ENCODE measurements at places on chromosomes 16 and 17.

- no peak for DNase-seq
These were observed 10.5 kb downstream of the CNEP1R1 start for GRCh38 chr16:50035468-50035992.

- no peak for DNase-seq
These were observed 34.6 kb downstream of the DCUN1D3 start for GRCh38 chr16:20865420-20866131.

- DNase-seq = no peak
These were observed 74.2 kb upstream of the N4BP1 start for GRCh38 chr16:48684148-48684547.

GRCh38 chr16:49857423-49858181 lies 1.7 kb upstream of the ZNF423 start:
- peak; percentile 31 for DNase-seq

DNA sequence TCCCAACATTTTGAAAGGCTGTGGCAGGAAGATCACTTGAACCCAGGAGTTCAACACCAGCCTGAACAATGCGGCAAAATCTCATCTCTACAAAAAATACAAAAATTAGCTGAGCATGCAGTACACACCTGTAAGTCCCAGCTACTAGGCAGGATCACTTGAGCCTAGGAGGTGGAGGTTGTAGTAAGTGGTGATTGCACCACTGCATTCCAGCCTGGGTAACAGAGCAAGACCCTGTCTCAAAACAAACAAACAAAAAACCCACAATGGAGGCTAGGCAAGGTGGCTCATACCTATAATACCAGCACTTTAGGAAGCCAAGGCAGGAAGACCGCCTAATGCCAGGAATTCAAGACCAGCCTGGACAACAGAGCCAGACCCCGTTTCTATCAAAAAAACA lies 12.0 kb downstream of the APPBP2 start:
- no peak for DNase-seq

GRCh38 chr17:32486111-32486700 lies 587 bp upstream of the CDK5R1 start:
- DNase-seq = peak; percentile 67

- no peak for DNase-seq
These were observed 87.3 kb upstream of the IRX5 start for GRCh38 chr16:54843424-54843750.

DNA sequence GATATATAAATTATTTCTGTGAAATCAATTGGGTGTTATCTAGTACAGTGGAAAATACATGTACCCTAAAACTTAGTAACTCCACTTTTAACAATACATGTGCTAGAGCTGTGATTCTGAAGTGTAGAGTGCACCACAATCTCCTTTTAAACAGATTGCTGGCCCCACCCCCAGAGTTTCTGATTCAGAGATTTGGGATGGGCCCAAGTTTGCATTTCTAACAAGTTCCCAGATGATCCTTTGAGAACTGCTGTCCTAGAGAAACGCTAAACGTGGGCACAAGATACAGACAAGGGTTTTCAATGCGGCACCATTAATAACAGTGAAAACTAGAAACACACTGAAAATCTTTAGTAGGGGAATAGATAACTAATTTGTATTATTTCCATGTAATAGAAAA lies 49.2 kb downstream of the NXPH3 start:
- DNase-seq = no peak

GRCh38 chr17:5203908-5204294 lies 12.2 kb upstream of the ZNF594 start:
- DNase-seq = no peak

Data from stimulated activated CD4-positive, alpha-beta T cell treated with anti-CD3 and anti-CD28 coated beads, Interleukin-4, amount 100 ng/mL, for 24 hours (primary cell).